Fibroblast of upper back skin (primary cell): ENCODE measurements at places on chromosomes 12 and 14.
A peak's percentile ranks its signal among the peaks of the same experiment; 100 is the strongest.

DNA sequence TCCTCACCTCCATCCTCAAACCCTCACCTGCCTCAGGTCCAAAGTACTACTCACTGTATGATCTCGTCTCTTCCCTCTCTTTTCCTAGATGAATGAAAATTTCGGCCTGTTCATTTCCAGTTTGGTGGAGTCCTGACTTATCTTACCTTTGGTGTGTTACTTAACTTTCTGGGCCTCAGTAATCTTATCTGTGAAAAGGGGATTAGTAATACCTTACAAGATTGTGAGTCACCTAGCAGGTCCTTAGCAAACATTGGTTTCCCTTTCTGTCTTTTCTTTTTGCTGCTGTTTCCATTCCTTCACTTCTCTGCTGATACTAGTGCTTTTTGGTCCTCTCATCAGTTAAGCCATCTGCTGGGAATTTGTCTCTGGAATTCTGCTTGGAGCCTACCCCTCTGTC is 52.8 kb downstream of the AKAP6 start:
- no peak for DNase-seq

DNA sequence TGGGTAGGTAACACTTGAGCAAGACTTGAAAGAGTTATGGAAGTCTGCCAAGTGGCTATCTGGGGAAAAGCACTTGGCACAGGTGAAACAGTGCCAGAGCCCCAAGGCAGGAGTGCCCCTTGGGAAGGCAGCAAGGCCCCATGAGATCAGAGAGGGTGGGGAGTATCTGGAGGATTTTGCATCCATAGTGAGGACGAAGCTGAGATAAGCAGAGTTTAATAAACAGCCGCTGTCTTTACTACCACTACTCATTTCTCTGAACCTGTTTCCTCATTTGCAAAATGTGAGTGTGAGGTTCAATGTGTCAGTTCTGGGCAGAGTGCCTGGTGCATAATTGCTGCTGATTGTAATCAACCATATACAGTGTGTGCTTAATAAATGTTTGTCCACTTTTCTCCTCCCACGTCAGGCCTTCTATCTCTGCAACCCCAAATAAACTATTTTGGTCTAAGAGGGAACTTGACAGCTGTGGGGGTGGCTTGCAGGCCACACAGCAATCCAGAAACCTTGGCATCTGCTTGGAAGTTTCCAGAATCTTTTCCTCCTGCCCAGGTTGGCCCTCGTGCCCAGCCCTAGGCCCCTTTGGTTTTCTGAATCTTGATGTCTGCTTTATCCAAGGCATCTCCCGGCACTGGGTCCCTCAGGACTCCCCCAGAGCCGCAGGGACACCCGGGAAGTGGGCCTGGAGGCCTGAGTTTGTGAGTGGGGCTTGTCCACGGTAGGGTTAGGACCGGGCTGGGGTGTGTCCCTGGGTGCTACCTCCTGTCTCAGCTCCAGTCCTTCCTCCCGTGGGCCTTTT is 4.5 kb downstream of the ABCB9 start:
- no peak for DNase-seq

DNA sequence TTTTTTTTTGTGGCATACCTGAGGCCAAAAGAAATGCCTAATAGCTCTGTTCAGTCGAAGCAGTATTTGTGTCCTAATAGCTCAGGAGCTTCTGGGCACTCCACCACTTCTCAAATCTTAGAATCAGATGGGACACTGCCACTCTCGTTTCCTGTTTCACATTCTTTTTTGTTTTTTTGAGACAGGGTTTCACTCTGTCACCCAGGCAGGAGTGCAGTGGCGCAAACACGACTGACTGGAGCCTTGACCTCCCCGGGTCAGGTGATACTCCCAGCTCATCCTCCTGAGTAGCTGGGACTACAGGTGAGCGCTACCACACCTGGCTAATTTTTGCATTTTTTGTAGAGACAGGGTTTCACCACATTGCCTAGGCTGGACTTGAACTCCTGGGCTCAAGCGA is 52.7 kb downstream of the SPPL3 start:
- no peak for DNase-seq

DNA sequence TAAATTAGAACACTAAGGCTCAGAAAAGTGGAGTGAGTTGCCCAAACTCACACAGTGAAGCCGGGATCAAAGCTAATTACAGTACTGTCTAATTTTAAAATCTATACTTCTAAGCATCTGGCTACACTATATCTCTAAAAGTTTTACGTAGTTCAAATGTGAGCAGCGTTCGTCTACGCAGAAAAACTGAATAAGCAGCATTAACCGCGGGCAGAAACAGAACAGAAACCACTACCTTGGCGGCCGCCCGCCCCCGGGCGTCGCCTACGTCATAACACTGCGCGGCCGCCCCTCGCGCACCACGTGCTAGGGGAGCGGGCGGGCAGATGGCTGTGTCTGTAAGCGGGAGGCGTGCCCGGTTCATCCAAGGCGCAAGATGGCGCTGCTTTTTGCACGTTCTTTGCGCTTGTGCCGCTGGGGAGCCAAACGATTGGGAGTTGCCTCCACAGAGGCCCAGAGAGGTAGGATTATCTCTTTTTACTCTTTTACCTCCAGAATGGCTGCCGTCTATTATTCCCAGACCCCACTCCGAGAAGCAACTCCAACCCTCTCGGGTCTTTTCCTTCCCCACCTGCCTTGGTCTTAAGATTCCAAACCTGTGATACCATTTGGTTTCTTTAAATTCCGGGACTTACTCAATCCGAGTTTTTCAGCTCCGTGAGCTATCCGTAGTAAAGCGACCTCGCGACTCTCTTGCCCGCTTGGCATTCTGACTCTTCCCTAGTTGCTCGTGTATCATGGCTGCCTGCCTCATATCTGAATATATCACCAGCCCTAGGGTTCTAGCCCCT is at the start of gene SPRYD4:
Gene SPRYD4, plus strand, starts transcription at position 363 of the 791 bp plus-strand sequence. Its CDS starts 14 bp downstream, at position 377.
- DNase-seq = peak; percentile 92

DNA sequence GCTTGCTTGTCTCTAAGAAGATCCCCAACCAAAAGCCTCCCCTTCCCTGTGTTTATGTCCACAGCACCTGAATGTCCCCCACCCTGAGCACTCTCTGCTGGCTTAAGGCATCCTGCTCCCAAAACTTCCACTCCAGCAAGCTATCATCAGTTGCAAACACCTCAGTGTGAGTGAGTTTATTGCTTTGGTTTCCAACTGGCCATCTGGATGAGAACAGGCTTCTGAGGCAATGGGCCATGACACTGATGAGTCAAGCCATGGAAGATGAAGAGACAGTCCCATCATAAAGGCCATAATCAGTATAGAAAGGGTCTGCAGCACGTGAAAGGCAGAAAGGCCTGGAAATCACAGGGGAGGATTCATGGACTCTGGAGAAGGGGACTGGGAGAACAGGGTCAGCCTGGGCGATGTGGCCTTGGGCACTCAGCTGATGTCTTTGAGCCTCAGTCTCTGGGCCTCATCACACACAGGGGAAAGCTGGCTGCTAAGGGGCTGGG is 12.8 kb downstream of the CMKLR1 start:
- no peak for DNase-seq

- DNase-seq = no peak
Measured at GRCh38 chr12:6340745-6341416, 995 bp downstream of the TNFRSF1A start.

DNA sequence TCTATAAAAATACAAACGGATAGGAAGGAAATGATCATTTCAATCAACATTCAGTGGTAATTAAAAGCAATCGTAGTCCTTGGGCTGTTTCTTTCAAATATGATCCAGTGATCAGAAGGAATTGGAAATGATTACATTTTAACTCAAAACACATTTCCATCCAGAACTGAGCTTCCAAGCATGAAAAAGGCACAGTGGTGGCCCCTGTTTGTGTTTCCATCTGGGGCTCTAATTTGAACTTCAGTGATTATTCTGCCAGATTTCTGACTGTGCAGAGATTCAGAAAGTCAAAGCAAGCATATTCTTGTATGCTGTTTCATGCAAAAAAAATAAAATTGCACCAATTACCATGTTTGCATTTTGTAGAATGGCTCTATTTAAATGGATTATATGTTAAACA is 157.0 kb upstream of the LMNTD1 start:
- no peak for DNase-seq

GRCh38 chr14:69014829-69015259 is 35.7 kb upstream of the ACTN1 start:
- no peak for DNase-seq

DNA sequence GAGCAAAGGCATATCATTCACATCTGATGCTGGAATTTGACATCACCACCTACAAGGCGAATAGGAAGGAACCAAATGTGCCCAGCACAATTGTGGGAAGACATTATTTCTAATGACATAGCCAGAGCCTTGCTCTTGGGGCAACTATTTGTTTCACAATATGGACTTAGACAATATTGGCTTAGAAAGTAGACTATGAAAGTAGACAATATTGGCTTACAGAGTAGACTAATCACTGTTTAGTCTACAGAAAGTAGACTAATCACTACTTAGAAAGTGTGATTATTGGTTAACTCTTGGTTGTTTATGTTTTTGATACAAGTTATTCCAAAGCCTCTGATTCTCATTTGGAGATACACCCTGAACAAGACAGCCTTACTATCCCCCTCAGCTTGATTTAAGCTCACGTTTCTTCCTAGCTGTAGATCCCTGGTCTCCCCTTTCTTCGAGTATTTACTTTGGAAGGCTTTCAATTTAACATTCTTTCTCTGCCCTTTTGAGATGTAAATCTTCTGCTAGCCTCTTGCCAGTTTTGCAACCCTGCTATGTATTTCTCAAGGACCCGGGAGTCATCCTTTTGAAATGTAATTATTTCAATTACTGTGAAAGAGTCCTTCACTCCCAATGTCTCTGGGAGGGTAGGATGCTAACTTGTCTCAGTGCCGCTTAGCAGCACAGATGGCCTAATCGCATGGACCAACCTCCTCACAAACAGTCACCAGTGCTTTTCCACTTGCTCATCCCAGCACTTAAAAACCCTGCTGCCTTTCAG is 843.2 kb downstream of the GALC start:
- peak; percentile 91 for DNase-seq

DNA sequence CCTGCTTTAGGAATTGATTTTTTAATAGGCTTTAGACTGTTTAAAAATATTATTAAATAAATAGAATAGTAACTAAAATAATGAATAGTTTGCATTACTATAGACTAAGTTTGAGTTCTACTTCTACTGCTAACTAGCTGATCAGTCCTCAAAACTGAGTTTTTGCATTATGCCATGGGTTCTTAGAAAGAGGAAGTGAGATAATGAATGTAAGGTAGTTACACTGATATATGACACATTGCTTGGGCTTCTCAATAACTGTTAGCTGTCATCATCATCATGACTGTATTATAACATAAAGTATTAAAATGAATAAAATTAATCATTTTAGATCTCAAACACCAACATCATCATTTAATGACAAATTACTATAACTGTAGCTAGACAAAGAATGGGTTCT is 949.7 kb downstream of the TRHDE start:
- DNase-seq = no peak

DNA sequence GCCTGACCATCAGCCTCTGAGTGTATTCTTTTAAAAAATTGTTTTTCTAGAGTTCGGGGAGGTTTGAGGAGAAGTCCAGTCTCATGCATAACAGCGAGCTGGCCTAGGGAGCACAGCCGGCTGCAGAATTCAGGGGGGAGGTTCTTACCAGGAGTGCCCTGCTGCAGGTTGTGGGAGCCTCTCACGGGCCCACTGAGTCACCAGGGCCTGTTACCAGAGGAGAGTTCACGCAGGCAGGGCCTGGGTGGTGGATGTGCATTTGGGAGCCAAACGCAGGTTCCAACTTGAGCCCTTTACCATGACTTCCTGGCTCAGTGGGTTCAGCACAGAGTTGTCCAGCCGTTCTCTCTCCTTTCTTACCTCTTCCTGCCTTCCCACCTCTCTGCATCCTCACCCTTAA is 14.4 kb downstream of the CD9 start:
- no peak for DNase-seq

DNA sequence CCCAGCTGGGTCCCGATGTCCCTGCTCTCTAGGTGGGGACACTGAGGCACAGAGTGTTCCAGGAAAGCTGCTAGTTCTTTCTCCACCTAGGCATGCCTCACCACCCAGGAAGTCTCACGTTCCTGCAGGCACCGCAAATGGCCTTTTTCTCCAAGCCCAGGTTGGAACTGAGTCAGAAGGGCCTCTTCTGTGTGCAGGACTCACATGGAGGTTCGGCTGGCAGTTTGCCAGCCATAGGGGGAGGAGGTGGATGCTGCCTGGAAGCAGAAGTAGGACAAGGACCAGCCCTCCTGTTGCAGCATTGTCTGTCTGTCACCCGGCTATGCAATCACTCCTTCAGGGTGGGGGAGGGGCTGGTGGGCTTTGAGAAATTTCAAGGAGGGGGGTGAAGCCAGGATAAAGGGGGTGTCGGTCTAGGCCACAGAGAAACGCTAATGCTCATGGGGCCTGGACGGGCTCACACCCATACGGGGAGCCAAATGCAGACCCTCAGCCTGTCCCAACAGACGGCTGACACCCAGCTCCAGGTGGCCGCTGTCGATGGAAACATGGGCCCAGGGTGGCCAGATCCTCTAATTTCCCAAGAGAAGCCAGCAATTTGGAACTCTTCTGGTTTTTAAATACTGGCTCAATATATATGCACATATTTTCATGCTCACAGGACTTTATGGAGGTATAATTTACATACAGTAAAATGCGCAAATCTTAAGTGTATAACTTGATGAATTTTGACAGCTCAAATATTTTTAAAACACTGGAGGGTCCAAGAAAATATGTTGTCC is 120.5 kb downstream of the PHETA1 start:
- DNase-seq = peak; percentile 23

DNA sequence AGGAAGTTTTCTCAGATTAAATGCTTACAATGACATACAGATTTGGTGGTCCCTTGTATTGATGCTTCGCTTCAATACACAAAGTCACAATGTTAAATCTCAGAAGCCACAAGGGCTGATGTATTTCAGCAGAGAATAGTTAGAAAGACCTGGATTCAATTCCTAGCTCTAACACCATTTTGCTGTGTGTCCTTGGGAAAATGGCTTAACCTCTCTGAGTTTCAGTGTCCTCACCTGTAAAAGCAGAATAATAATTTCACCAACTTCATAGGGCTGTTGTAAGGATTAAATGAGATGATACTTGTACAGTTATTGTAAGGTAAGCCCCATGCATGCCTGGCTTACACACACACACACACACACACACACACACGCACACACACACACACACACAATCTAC is 30.3 kb downstream of the P2RX7 start:
- DNase-seq = no peak

GRCh38 chr14:102804858-102805257 is 27.6 kb downstream of the TRAF3 start:
- DNase-seq = no peak

DNA sequence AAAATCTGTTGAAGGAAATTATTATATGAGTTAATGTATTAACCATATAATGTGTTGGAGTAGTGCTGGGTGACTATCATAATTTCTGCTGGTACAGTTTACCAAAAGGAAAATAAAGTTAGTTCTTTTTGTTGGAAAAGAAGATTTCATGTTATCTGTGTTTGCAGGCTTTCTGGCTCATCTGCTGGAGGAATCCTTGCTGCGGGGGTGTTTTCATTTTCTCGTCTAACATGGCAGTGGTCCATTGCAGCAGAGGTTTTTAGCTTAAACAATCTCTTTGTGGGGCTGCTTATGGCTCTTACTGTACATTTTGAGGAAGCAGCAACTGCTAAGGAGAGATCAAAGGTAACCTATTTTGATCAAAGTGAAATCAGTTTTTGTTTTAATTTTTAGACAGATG is 24.1 kb downstream of the TMEM260 start:
- DNase-seq = no peak

- DNase-seq = peak; percentile 2
Measured at GRCh38 chr14:57066887-57067513, 201.7 kb downstream of the EXOC5 start.
